ENCODE measurements at places on chromosomes 6 and 20.

- DNase-seq: no peak
Observed at GRCh38 chr20:3227936-3228749, 10.8 kb downstream of the SLC4A11 start.

DNA sequence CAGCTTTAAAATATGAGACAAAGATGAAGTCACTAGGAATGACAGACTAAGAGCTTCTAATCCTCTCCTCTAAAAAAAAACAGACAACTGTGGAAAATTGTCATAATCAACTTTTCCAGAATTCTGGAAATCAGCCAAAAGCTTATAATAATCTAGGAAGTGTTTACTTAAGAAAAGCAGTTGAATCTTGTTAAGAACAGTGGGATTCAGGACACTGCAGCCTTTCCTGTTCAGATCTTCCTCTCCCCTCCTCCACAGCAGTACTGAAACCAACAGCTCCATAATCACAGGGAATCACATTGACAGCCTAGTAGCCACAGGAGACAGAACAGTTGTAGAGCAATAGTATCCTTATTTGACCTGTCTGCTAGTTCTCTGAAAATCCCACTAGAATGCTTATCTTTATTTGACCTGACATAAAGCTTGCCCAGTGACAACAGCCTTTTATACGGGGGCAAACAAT lies 41.6 kb downstream of the IBTK start:
- DNase-seq: peak; percentile 3

DNA sequence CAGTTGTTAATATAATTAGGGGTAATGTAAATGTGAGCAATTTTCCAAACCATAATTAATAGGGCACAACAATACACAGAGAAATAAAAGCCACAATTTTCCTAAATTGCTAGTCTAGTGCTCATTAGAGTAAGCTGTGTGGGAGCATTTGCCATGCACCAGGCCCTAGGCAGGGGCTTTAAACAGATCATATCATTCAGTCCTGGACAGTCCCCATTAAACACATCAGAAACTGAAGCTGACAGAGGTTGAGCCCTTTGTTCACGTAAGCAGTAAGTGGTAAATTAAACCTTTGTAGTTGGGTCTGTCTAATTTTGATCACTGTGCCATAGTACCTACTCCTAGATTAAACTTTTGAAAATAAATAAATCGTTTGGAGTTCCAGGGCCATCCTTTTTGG lies 931.1 kb downstream of the C6orf118 start:
- DNase-seq: no peak

DNA sequence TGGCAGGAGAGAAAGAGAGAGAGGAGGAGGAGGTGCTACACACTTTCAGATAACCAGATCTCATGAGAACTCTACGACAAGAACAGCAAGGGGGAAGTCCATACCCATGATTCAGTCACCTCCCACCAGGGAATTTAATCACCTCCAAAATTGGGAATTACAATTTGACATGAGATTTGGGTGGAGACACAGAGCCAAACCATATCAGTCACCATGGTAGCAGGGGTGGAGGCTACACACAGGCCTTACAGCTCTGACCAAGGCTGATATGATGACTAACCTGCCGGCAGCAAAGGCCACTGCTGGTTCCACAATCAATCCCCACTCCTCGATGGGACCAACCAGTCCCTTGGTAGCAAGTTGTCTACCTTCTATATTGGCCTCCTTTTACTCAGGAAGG lies 13.6 kb upstream of the RBM24 start:
- DNase-seq: no peak
